ENCODE measurements at places on chromosomes 11 and 22.

DNA sequence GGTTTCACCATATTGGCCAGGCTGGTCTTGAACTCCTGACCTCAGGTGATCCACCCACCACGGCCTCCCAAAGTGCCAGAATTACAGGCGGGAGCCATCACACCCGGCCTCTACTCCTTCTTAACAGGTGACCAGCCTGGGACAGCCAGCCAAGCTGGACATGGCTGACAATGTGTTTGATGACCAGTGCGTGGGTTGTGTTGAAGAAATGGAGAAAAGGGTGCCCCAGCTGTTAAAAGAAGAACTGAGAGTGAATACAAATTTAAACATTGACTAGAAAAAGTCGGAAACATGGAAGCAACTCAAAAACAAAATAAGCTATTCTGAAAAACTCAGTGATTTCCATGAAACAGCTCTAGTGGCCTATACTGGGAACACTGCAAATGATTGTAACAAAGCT lies 86.5 kb upstream of the CLPB start:
- no peak for DNase-seq

- no peak for DNase-seq
Measured at GRCh38 chr22:24413736-24414385, 13.5 kb upstream of the ADORA2A start.

DNA sequence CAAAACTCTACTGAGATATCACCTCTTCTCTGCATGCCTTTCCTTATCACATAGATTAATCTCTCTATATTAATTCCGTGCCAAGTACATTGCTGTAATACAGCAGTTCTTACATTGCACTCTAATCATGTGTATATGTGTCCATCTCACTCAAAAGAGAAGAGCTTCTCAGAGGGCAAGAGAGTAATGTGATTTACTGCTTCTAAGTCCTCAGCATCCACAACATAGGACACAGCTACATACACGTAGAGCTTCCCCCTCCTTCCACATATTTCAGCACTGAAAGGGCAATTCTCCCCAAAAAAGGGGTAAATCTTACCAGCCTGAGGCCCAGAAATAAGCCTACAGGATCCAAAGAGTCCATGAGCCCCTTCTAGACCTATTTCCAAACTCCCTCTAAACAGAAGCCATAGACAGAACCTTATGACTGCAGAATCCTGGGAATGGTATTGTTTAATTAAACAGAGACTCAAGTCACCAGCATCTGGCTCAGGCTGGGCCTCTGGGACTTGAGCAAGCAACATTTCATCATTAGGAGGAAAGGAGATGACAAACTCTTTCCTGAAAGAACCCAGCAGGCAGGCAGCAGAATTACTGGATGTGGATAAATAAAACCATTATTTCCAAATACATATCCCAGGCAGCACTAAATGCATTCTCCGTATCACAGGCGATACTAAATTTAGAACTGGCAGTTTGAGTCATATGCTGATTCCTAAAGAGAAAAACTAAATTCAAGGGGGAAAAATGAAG lies 87.2 kb downstream of the KCNC1 start:
- no peak for DNase-seq

- DNase-seq, result no peak
Measured at GRCh38 chr22:45482169-45482568, 20.5 kb upstream of the FBLN1 start.

DNA sequence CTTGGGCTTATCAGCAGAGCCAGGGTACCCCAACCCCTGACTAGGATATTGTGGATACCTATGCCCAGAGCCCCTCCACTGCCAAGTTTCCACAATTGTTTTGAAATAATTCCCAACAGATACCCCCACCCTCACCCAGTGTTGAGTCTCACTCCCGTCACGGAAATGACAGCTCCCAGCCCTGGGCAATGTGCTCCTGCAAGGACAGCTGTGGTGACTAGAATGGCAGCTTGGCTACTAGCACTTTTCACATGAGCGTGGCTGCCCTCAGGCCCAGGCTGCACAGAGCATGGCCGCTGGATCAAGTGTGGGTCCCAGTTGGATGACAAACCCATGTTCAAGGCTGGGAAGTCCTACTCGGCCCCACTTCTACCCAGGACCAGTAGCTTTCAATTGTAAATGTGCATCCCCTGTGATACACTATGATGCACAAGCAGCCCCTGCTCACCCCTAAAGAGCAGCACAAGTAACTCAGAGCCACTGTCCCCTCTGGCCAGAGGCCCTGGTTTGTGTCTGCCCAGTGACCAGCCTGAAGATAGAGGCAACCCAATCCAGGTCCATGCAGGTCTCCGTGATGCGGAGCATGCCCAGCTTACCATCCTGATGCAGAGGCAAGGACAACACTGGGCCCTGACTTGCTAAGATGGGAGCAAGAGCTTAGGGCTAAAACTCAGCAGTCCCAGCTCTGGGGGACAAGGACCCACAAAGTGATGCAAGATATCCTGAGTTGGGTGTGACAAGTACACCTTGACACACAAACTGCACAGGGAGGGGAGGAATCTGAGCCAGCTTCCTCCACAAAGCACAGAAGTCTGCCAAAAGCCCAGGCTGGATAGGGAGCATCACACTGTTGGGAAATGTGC lies 13.2 kb downstream of the KCNQ1OT1 start:
- no peak for DNase-seq

- DNase-seq, result no peak
Measured at GRCh38 chr22:43238526-43239006, 51.6 kb upstream of the TTLL12 start.

GRCh38 chr11:59413646-59414045 lies 12.6 kb downstream of the OR5A2 start:
- no peak for DNase-seq

DNA sequence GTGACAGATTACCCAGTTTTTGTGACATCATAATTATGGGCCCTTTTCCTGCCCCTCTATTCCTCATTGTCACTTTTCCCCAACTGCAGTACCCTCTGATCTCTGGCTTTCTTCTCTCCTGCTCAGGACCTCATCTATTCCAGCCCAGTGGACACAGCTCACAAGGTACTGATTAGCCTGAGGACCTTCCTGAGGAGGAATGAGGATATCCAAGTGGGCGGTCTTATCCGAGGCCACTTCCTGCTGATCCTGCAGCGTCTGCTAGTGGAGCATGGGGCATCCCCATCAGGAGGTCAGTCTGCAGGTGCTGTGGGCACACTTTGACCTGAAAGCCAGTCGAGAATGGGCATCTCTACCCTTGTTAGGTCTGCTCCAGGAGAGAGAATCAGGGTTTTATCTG lies 24.5 kb upstream of the CCDC134 start:
- no peak for DNase-seq
